ENCODE measurements at places on chromosomes 3 and 15. TPM values are rescaled to one million over a fixed set of nuclear protein-coding genes. Genes with fewer than 3 reads are reported as not detected.
A peak's percentile ranks its signal among the peaks of the same experiment; 100 is the strongest.

DNA sequence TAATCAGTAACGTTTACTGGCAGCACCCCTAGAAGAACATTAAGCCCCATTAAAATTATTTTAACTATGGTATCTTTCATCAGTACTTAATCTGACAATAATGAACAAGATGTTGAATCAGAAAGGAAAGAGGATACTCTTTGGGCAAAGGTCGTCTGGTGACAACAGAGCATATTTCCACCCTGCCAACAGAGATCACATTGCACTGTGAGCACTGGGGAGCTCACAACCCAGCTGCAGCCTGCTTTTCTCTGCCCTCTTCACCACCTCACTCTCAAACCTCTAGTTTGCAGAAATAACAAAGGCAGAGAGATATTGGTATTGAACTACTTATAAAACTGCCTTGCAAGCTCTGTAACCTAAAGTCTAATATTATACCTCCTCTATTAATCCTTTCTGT is 130.0 kb downstream of the FBN1 start:
- H3K27ac ChIP-seq = no peak overlapping the region
- H3K4me1 ChIP-seq = no peaks in the 10 kb centered on the region
- H3K27me3 ChIP-seq = no peaks in the 10 kb centered on the region
- DNase-seq = no peak
- no peak overlapping the region for H3K4me3 ChIP-seq
- H3K36me3 ChIP-seq = no peaks in the 10 kb centered on the region

The CACNA2D2 gene
- 28.1 TPM for total RNA-seq

The RBP2 gene
- not detected for total RNA-seq

The NIPA2 gene
- 79.3 TPM for total RNA-seq

GRCh38 chr15:45868109-45868691 is 233.4 kb downstream of the SQOR start:
- no peak for DNase-seq
- H3K4me1 ChIP-seq = no peaks in the 10 kb centered on the region
- H3K36me3 ChIP-seq = peaks cover 7% of the 10 kb centered on the region
- H3K4me3 ChIP-seq = no peak overlapping the region
- no peaks in the 10 kb centered on the region for H3K27me3 ChIP-seq

The OXTR gene
- total RNA-seq = 1.7 TPM

The SLC51B gene
- total RNA-seq = not detected

- no peak overlapping the region for H3K27ac ChIP-seq
- H3K4me3 ChIP-seq = no peak overlapping the region
- no peaks in the 10 kb centered on the region for H3K4me1 ChIP-seq
- no peaks in the 10 kb centered on the region for H3K27me3 ChIP-seq
- DNase-seq = no peak
These were observed 4.8 kb downstream of the RAP2B start for GRCh38 chr3:153166796-153167195.

DNA sequence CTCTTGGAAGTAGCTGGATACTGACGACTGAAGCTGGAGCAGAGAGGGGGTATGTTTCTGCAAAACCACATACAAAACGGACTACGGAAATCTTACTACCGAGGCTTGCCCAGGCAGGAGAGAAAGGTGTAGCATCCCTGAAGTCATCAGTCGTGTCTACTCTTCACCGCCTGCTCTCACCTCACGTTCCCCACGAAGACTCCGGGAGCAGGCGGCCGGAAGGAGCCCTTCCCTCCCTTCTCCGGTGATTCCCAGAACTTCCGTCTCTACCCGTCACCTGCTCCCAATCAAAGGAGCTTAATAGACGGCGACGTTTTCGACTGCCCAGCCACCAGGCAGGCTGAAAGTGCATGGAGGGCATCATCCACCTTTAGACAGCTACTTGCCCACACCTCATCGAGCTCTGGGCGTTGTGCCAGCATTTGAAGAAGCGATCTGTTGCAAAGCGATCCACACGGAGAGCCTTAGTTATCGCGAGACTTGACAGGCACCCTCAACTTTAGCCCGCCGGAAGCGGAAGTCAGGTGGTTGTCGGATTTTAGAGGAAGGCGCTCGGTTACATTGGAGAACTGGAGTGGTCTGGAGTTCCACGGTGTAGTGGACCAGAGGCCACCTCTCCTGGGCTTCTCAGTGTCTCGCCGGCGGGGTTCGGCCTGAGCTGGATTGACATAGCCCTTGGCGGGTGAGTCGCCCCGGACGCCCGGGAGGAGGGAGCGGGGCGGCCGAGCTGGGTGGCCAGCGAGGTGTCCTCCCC is at the start of gene RAMAC:
TSS of gene RAMAC (plus strand) at position 523 of the 754 bp plus-strand sequence. CDS start 2,809 bp downstream, outside the sequence.
- DNase-seq = peak; percentile 91
- peaks cover 31% of the 10 kb centered on the region for H3K36me3 ChIP-seq
- peak within 1 kb of the TSS; percentile 95 for H3K4me3 ChIP-seq
- H3K27ac ChIP-seq = no peak within 1 kb of the TSS
- no peaks in the 10 kb centered on the region for H3K4me1 ChIP-seq

DNA sequence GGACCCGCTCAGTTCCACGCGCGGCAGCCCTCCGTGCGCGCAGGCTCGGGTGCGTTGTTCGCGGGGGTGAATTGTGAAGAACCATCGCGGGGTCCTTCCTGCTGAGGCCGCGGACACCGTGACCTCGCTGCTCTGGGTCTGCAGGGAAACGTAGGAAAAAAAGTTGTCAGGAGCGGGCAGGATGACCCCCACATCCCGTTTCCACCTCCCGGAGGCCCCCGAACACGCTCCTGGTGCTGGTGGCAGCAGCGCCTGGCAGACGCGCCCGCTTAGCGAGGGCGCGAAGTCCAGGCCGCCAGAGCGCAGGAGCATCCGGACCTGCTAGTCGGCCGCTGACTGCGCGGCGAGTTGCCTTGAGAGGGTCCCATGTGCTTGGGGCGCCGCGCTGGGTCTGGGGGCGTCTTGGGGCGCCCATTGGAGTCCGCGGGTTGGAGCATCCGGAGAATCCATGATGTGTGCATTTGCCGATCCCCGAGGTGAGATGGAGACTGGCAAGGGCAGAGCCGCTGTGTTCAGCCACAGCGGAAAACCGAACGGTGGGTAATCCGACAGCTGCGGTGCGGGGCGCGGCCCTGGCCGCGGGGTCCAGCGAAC is 520 bp downstream of the GREM1 start:
- no peak overlapping the region for H3K27ac ChIP-seq
- peak; percentile 49 for DNase-seq
- peaks cover 50% of the 10 kb centered on the region for H3K27me3 ChIP-seq
- H3K4me3 ChIP-seq = peak overlapping the region; percentile 59
- no peaks in the 10 kb centered on the region for H3K4me1 ChIP-seq
- no peaks in the 10 kb centered on the region for H3K36me3 ChIP-seq

The CLDN18 gene
- not detected for total RNA-seq

The SERPINI2 gene
- not detected for total RNA-seq

The DPPA4 gene
- total RNA-seq = 796 TPM

- H3K4me3 ChIP-seq = no peak overlapping the region
- H3K27me3 ChIP-seq = no peaks in the 10 kb centered on the region
- no peak overlapping the region for H3K27ac ChIP-seq
- H3K4me1 ChIP-seq = no peaks in the 10 kb centered on the region
- no peaks in the 10 kb centered on the region for H3K36me3 ChIP-seq
These were observed 52.6 kb downstream of the PLCL2 start for GRCh38 chr3:16937326-16937845.

The ARHGAP31 gene
- 2.4 TPM for total RNA-seq

The TMEM266 gene
- total RNA-seq = 0.81 TPM
